ENCODE measurements at places on chromosomes 2 and 18.

- no peak for DNase-seq
These were observed 48.0 kb upstream of the TGIF1 start for GRCh38 chr18:3401669-3402620.

- DNase-seq: no peak
These were observed 145.6 kb downstream of the AGAP1 start for GRCh38 chr2:235639428-235639773.

DNA sequence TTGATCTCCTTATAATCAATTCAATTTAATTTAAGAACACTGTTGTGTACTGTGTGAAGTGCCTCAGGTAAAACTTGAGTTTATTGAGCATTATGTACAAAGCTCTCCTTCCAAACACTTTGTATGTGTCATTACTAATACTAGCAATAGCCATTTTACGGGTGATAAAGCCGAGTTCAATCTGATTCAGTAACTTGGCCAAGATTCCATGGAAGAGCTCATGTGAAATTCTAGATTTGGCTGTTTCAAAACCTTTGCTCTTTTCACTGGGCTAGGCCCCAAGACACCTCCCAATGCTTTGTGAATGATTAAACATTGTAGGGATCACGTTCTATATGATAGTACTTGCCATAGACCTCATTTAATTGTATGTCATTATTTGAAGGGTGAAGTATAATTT lies 8.9 kb upstream of the NFE2L2 start:
- no peak for DNase-seq

- no peak for DNase-seq
These were observed 10.7 kb upstream of the HNRNPA3 start for GRCh38 chr2:177201919-177202346.

DNA sequence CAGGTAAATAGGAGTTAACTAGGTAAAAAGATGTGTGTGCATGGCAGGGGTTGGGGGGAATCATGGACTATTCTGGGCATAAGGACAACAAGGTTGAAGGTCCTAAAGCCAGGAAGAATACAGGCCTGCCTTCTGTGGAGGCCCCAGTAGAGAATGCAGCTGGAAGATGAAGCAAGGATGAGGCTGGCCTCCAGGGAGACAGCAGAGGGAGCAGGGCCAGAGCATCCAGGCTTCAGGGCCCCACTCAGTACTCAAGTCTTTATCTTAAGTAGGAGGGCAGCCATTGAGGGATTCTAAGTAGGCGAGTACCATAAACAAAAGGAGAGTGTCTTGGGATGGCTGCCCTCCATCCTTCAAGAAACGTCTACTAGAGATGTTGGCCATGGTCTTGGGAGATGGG lies 101.8 kb upstream of the APCDD1 start:
- no peak for DNase-seq

GRCh38 chr2:65724752-65725151 lies 292.4 kb upstream of the SPRED2 start:
- no peak for DNase-seq

DNA sequence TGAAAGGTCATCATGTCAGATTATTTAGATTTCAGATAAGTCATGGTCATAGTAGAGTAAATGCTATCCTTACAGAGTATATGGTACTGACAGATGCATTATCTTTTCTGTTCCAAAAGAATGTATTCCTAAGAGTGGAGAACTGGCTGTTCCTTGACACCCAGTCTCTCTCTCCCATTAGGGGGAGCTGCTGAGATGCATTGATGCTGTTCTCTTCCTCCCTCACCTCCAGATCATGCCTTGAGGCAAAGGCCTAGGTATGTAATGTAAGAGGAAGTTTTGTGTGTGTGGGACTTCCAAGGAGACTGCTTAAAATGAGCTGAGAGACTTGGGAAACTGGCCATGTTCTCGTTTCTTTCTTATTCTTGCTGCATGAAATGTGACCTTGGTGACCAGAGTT lies 979.5 kb upstream of the CELF4 start:
- peak; percentile 24 for DNase-seq

GRCh38 chr2:43399515-43400264 lies 173.3 kb upstream of the ZFP36L2 start:
- DNase-seq: peak; percentile 41

- DNase-seq: no peak
These were observed 59.6 kb downstream of the TPGS2 start for GRCh38 chr18:36769172-36769571.

DNA sequence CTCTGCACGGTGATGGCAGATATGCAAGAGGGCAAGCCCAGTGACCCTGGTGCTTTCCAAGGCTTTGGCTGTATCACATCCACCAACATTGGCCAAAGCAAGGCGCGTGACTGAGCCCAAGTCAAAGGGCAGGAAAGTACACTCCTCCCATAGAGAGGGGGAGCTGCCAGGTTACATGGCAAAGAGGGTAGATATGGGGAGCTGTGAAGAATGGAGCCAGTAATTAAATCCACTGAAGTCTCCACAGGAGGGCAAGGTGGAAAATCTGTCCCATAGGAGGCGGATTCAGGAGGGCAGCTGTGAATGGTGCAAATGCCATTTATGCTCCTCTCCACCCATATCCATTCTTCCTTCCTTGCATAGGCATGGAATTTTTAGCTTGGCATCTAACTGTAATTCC lies 44.6 kb upstream of the THOC1 start:
- DNase-seq: no peak

GRCh38 chr2:147273628-147274027 lies 571.2 kb upstream of the ACVR2A start:
- no peak for DNase-seq

DNA sequence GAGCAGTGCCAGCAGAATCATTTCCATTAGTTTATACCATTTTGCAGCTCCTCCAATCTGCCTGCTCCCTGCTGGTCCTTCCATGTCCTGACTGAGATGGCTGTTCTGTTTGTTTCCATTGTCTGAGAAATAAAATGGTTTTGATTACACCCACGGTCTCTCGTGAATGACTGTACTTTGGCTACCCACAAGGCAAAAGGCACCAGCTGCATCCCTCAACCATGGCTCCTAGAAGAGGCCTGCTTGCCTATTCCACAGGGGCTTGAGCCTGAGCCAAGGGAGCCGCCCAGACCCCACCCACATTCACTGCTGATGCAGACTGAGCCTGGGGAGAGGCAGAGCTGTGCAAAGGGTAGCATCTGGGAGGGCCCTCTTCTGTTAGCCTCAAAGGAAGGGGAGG lies 31.2 kb downstream of the MARCHF4 start:
- DNase-seq: no peak

DNA sequence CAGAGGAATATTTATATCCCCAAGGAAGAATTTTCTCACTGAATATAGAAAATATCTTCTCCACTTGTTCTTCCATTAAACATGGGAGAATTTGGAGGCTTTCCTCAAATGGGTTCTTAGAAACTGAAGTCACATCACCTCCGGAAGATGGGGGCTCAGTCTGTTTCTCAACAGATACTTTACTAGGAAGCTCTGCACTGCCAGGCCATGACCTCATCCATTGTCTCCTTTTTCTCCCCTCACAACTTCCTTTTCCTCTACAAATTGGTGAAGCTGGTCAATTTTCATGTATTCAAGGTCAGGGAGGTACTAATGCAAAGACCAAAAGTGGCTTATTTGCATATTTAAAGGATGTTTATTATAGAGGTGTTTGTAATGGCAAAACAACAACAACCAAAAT lies 173.1 kb downstream of the RNF152 start:
- peak; percentile 53 for DNase-seq

- DNase-seq: no peak
These were observed at the start of gene SPHKAP for GRCh38 chr2:228181098-228182019. Gene SPHKAP, minus strand, starts transcription at chr2:228181687. Its CDS starts 89 bp downstream, at chr2:228181598.

GRCh38 chr18:48475635-48476549 lies 62.9 kb upstream of the CTIF start:
- peak; percentile 86 for DNase-seq

GRCh38 chr18:79496978-79497637 lies 101.4 kb downstream of the NFATC1 start:
- no peak for DNase-seq

DNA sequence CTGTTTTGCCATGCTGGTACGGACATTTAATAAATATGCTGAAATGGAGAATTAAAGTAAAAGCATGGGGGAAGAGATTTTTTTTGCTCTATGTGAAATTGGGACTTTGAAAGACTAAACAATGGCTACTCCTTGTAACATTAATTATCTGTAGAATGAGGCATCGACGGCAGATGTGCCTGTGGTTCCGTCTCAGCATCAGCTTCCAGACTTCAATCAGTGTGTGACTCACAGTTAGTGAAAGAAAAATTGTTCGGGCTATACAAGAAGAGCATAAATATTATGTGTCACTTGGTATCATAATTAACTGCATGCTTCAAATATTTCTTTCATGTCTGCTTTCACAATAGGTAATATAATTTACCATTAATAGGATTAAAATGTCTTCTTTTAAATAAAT lies 117.0 kb upstream of the SMIM21 start:
- no peak for DNase-seq

DNA sequence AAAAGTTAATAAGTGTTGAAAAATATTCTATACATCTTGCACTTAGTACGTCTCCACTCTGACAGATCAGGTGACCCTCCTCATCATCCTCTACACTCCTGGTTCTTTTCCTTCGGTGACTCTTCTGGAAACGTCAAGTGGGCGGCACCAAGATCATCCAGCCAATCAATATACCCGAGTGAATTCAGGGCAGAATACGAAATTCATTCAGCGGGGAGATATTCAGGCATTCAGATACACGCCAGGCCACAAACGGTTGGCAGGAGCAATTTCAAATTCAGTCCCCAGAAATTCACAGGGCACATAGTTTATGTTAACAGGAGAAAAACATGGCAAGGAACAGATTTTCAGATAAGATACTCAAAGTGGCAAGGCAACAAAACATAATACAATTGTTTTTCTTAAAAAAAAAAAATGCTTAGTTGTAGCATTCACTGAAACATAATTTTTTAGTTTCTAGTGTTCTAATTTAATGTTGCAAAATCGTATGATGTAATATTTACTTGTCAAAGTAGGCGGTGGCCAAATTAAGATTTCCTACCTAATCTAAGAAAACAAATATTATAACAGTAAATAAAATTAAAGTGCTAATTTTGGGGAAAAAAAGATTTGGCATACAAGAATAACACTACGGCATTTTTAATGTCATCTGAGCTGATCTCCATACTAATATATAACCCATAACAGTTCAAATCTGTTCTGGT lies 4.2 kb downstream of the CLK1 start:
- DNase-seq: peak; percentile 37

DNA sequence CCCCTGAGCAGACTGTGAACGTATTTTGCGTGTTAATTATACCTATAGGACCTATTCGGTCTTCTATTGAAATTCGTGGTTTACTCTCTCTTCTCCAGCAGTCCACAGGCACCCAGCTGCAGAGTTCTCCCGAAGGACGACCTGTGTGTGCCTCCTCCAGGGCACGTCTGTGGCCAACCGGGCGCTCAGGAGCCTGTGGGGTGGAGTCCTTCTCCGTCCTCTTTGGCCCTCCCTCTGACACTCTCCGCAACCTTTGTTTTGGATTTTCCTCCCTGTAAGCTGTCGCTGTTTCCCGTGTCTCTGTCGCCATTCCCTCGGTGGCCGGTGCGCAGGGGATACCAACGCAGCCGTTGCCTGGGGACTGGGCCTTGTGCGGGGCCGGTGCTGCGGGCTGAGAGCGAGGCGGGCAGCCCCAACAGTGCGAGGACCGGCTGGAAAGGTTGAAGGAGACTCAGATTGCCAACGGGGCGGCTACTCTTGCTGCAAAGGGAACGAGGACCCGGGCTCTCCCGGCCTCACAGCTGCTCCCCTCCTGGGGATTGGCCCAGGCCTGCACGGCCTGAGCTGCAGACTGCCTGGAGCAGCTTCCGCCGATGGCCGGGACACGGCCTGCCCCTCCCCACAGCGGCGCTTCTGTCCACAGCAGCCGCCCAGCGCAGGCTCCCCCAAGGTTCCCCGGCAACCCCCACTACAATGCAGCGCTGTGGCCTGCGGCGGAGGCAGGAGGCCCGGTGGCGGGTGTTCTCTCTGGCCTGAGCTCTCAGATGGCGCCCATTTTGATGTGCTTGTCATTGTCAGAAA lies 221.0 kb downstream of the MTX2 start:
- no peak for DNase-seq

DNA sequence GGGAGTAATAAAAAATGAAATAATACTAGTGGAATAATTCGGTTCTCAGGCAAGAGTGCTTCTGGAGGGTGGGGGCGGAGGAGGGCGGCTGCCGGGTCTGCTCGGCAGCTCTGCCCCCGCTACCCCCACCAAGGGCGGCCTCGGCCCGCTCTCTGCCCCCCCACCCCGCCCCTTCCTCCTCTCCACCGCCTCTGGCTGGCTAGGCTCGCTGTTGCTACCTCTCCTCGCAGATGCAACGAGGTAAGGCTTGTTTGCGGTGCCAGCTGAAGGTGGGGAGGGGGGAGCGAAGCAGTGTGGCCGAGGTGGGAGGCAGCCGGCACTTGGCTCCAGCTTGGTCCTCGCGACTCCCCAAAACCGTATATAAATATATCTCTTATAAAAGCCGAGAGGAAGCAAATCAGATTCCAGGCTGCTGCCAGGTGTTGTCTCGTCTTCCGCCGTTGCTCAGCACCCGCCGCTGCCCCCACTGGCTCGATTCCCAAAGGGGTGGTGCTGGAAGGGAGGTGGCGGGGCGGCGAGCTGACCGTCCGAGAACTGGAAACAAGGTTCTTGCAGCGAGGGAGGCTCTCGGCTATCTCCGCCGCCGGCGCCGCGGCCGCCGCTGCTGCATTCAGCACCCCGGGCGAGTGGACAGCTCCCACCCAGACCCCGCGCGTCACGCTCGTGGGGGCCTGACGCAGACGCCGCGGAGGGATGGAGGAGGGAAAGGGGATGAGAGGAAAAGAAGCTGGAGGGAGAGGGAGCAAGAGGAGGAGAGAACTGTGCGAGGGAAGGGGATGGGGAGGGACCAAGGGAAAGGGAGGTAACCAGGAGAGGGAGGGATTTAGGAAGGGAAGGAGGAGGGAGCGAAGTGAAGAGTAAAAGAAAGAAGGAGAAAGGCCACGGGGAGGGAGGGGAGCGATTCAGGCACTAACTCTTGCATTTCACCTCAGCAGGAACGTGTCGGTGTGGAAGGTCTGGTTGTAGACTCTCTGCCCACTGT lies at the start of gene MARCHF4:
MARCHF4 (minus strand) TSS at position 763 of the 982 bp plus-strand sequence. CDS start 2,223 bp downstream, outside the sequence.
- DNase-seq: peak; percentile 66

DNA sequence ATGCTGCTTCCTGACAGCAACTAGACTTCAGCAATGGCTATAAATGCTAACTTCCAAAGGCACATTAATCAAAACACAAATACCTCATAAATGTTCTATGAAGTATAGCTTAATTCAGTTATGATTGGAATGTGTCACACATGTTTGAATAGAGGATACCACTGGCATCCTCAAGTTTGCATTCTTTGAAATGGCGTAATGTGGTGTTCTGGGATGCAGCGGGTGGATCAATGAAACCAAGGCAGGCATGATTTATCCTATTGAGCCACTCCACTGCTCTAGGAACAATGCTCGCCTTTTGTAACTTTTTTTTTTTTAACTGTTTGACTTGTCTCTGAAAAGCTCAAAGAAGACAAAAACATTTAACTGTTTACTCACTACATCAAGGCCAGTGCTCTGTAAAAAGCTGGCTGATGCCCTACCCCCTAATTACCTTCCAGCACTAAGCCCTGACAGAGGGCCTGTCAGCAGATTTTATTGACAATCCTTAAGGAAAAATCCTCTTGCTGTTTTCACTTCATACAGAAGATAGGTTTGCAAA lies 278.8 kb upstream of the SESTD1 start:
- no peak for DNase-seq

- peak; percentile 28 for DNase-seq
These were observed 643 bp downstream of the RMC1 start for GRCh38 chr18:23503963-23504344.
